NCI-H1436 treated with DMSO at 0.1 percent for 48 hours (cell line): ENCODE measurements at places on chromosomes 11 and 22.

GRCh38 chr11:19867064-19867463 is 154.4 kb downstream of the NAV2 start:
- DNase-seq, result no peak

GRCh38 chr11:6629892-6630631 is 10.8 kb upstream of the TPP1 start:
- DNase-seq, result no peak

GRCh38 chr11:83063073-83063754 is 8.5 kb downstream of the RAB30 start:
- DNase-seq, result no peak

- no peak for DNase-seq
Observed at GRCh38 chr11:68954836-68955606, 25.8 kb downstream of the MRGPRD start.

- DNase-seq, result no peak
Observed at GRCh38 chr11:116460156-116460920, 312.4 kb downstream of the BUD13 start.

DNA sequence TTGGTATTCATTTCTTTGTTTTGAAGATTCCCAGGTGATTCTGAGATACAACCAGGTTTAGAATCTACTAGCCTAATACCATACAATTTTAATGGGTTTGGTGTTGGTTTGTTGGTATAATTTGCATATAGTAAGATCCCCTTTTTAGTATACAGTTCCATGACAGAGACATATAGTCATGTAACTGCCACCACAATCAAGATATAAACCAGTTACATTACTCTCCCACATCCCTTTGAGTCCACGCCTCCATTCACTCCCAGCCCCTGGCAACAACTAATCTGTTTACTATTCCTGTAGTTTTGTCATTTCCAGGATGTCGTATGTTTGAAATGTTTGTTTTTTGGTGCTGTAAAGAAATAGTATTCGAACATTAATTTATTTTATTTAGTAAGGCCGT is 4.3 kb downstream of the ASRGL1 start:
- no peak for DNase-seq

DNA sequence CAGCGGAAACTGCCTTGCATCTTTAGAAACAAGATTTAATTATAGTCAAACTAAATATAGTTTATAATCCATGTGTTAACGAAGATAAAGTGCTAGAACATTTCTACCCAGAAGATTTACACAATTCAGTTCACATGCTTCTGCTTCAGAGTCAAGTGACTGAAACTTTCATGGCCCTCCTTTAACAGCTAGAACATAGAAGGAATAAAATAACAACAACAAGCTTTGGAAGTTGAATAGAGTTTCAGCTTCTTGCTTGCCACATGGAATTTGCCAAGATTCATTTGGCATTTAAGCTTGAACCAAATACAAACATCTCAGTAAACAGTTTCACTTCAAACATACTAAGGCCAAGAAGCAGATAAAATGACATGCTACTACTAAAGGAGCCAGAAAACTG is 676.3 kb upstream of the ANO3 start:
- no peak for DNase-seq

- no peak for DNase-seq
Observed at GRCh38 chr11:815675-816432, 2.9 kb upstream of the PNPLA2 start.
